Ureter (tissue), 1 donor: ENCODE measurements at places on chromosomes 1 and 21.

DNA sequence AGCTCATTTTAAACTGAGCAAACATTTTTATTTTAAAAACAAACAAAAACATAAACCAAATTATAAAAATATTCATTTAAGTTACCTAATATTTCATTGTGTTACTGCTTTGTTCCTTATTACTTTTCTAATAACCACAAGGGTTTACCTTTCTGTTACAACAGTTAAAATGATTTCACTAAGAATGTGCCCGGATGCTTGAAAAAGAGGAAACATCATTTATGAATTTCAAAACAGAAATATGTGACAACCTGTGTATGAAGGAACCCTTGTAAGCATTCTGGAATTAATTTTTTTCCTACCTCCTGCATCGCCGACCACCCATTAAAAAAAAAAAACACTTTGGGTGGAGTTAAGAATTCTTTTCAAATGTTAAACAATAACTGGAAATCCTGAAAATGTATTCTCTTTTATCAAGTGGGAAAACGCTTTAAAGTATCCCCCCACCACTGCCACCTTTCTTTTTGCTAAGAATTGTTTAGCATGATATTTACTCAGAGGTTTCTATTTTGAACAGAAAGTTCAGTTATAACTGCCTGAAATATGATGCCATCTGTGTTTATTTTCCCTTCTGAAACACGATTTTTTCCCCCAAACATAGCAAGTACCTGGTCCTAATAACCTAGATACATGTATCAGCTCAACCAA, 9.1 kb downstream of the CYYR1 start:
- DNase-seq: no peak

DNA sequence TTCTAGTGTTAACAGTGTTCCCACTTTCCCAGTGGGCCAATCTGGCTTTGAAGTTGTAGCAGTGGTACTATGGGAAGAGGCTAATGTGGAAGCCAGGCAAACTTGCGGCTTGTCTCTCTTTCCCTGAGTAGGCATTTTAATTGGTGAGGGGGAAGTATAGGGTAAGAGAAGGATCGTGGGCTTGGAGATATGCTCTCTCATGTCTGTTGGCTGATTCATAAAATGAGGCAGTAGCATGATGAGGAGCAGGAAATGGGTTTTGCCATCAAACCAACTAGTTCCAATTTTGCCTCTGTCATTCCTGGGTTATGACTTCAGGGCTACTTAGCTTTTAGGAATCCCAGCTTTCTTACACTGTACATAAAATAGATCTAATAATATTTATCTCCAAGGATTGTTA, 12.1 kb downstream of the C8A start:
- DNase-seq: no peak

DNA sequence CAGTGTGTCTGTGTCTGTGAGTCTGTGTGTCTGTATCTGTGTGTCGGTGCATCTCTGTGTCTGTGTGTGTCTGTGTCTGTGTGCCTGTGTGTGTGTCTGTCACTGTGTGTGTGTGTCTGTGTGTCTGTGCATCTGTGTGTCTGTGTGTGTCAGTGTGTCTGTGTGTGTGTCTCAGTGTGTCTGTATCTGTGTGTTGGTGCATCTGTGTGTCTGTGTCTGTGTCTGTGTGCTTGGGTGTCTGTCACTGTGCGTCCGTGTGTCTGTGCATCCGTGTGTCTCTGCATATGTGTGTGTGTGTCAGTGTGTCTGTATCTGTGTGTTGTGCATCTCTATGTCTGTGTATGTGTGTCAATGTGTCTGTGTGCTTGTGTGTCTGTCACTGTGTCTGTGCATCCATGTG, 44.7 kb upstream of the POFUT2 start:
- no peak for DNase-seq

- no peak for DNase-seq
These were observed 384.0 kb upstream of the BEND5 start for GRCh38 chr1:49160677-49161076.

GRCh38 chr1:94027721-94028515, 93.0 kb downstream of the ABCA4 start:
- DNase-seq: no peak

GRCh38 chr1:15151377-15151806, 2.2 kb upstream of the TMEM51 start:
- no peak for DNase-seq

GRCh38 chr1:5891736-5892135, 100.5 kb downstream of the NPHP4 start:
- DNase-seq: no peak

GRCh38 chr1:243842161-243842560, 7.9 kb downstream of the AKT3 start:
- DNase-seq: no peak

DNA sequence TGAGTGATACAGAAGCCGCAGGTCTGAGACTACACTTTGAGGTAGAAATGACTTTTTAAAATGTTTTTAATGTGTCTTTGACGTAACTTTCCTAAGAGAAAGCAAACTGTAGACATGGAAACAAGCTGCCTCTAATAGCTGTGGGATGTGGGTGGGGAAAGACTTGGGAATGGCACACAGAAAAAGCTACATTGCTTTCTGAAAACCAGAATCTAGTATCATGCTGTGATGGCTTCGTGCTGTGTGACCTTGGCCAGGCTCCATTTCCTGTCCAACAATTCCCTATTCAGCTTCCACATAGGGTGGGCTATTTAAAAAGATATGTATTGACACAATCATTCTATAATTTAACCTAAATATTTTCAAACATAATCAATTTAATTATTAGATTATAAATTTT, 909.1 kb downstream of the NCAM2 start:
- no peak for DNase-seq

DNA sequence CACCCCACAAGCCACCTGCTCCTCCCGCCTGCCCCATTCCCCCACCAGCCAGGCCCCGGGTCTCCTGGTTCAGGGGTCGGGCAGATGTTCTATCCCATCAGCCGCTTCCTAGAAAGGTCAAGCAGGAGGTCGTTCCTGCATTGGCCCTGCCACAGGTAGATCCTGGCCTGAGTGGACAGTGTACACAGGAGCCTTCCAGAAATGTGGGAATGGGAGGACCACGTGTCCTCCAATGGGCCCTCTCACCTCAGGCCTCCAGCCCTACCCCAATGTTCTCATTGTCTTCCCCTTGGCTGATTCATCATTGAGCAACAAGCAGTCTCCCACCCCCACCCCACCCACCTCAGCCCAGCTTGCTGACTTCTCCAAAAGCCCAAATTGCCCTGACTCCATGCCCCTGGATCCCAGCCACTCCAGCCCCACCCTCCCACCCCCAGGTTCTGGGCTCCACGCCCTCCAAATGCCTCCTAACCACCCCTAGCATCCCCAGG, 2.1 kb downstream of the S100A16 start:
- DNase-seq: no peak

DNA sequence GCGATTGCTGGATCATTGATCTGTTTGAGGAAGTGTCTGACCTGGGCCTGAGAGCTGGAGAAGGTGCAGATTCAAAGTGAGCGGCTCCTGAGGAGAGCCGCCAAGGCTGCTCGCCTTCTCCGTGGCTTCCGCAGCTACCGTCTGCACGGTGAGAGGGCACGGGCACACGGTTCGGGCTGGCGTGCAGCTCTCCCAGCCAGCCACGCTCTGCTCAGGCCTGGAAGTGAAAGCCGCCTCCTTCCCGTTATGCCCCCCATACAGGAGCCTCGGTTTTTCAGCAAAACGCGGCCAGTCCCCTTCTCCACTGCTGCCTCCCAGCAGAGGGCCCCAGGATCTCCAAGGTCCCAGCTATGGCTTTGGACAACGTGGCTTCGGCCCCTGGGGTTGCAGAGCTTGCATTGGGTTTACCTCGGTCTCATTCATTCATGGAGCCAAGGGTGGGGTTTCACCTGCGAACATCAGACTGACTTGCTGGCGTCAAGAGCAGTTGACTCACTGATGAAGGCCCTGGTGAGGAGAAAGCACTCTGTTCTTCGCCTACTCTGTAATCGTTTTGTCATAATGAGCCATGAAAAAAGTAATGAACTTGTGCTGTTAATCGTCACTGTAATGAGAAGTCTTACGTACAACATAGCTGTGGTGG, 24.4 kb upstream of the PDXK start:
- DNase-seq: no peak

- DNase-seq: no peak
These were observed 36.9 kb upstream of the GPR37L1 start for GRCh38 chr1:202085682-202086373.

DNA sequence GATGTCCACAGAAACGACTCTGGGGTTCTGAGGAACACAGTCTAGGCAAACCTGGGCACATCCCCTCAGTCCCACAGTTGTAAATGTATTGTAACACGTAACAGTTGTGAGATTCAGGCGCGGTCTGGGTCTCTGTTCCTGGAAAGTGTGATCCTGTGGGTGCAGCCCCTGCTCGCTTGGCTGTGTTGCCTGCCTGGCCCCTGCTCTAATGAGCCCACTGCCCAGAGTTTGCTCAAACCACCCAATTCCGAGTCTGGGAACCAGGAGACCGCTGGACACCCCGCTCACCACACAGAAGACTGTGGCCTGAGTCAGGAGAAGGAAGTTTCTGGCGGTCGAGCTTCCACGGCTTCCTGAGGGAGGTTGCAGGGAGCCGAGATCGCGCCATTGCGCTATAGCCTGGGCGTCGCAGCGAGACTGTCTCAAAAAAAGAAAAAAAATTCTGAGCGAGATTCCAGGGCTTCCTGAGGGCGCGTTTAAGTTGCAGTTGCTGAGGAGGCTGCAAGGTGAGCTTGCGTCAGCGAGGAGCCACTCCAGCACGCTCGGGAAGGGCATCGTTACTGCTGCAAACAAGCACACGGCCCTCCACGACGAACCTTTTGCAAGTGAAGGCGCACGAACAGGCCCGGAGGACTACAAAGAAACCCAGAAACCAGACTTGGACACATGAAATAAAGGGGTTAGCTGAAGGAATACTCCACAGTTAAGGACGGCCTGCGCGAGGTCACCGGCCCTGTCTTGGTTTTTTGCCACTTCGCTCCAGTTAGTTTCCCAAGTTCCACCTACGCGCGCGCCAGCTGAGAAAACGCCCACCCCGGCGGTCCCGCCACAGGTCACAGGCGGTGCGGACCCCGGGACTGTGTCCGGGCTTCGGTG, 1.1 kb downstream of the C21orf58 start:
- no peak for DNase-seq

- no peak for DNase-seq
These were observed 50.1 kb downstream of the RASAL2 start for GRCh38 chr1:178143730-178144690.

GRCh38 chr1:147167365-147167764, 4.9 kb downstream of the PRKAB2 start:
- no peak for DNase-seq

- DNase-seq: no peak
These were observed 100.1 kb downstream of the ATF6 start for GRCh38 chr1:161866241-161866640.

DNA sequence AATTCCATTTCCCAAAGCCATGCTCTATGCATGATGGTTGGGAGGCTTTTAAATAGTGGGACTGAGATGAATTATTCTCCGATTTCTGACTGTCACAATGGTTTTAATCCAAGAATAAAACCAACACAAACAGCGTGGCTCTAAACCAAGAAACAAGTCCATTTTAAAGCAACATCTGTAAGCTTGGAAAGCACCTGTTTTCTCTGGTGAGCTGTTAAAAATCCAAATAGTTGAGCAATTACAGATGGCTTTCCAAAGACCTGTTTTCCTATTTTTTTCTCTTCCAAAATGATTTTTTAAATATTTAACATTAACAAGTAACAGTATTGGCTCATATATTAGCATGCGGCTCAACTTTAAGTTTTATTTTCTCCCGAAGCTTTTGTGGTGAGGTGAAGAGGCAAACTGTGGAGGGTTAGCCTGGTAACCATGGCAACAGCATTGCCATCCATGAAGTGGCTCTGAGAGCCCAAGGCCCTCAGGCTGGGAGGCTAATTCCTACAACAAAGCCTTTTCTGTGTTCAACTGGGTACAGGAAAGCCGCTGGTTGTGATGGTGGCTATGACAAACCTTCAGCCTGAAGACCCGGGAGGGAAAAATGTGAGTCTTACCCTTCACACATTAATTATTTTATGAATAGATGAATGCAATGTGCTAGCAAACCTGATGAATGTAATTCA, 56.7 kb upstream of the B3GALT5 start:
- no peak for DNase-seq

DNA sequence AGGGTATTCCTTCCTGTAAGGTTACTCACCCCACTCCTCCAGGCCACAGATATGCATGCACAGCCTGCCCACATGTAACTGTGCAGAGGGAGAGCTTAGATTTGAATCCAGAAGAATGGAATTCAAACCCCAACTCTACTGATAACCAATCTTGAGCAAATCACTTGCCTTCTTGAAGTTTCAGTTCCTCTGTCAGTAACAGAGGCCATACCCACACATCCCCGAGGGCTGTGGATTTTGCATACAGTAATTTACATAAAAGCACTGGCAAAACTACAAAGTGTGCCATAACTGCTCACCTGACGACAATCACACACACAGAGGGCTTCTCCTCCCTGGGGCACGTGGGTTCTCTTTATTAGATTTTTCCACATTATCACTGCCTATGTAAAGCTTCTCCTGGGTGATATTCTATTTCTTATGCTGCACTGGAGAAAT, 18.6 kb downstream of the CD247 start:
- no peak for DNase-seq

DNA sequence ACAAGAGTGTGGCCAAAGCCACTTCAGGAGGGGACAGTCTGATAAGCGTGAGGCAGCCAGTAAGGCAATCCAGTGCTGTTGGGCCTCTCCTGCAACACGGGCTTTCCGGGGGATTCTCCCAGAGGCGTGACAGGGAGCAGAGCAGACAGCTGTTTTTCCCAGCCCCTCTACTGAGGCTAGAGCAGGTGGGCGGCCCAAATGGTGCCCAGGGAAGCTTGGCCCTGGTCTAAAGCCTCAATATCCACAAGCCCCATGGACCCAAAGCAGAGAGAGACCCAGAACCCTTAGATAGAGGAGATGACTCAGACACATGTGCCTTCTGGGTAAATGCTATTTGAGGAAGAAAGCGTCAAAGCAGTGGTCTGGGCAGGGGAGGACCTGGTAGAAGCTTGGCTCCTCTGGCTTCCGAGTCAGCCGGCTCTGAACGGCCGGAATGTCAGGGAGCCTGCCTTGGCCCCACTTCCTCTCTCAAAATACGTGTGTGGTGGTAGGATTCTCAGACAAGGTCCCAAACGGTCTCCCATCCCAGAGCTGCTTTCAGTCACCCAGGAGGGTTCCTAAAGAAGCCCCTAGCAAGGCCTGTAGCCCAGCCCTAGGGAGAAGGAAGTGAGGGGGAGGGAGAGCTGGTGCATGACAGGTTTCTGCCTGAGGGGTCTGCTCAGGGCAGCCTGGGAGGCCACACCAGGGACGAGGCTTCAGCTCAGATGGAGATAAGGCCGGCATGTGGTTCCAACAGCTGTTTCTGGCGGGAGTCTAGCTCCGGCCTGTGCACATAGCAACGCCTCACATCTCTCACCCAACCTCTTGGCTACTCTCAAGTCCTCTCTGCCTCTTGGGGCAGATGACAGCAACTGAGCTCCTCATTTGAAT, 28.8 kb downstream of the PIK3C2B start:
- no peak for DNase-seq

DNA sequence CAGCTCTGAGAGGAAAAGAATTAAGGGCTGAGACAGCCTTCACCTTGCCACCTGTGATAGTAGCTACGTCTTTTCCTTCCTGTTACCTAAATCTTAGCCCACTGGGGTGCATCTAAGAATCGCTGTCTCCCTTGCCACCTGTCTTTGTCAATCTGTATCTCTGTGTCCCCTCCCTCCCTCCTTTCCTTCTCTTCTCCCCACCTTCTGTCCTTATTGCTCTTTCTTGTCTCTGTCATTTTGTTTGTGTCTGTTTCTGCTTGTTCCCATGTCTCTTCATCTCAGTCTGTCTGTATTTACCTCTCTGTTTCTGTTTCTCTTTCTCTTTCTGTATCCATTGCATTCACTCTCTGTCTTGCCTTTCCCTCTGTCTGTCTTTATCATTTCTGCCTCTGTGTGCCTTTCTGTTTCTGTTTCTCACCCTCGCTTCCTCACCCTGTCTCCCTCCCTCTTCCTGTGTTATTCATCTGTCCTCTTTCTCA, 30.2 kb downstream of the SLC22A15 start:
- no peak for DNase-seq
